ENCODE measurements at places on chromosomes 2 and 18.

DNA sequence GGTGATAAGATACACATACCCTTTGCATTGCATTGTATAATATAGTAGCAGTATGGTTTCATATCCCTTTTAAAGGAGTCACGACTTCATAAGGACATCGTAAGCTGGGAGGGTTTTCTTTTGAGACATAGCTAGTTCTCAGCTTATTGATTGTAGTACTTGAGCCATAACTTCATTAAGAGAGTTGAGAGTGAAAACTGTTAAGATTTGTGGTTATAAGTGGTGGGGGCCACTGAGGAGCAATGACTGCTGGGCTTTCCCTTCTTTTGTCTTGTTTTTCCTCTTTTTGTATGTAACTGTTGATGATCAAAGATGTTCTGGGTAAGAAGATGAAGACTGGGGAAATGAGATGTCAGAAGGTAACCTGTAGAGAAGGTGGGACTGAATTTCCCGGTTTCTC lies 11.0 kb downstream of the EIF5B start:
- DNase-seq, result no peak

DNA sequence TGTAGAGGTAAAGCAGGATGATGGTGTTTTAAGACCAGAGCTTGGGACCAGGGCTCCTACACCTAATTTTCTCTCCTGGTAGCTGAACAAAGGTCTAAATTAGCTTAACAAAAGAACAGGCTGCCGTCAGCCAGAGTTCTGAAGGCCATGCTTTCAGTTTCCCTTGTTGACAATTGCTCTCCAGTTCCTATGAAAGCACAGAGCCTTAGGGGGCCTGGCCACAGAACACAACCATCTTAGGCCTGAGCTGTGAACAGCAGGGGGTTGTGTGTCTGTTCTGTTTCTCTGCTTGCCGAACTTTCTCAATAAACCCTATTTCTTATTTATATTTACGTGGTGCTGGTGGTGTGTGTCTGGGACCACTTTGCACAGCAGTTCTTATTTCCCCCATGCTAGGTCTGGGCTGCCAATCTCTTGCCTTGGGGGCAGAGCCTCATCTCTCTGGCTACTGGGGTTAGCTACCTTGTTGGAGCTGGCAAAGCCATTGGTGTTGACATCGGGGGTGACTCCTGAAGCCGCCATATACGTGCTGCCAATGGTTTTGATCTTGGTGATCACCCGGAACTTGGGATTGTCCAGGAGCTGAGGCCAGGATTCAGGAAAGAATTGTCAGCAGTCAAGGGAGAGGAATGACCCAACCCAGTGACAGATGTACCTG lies 29.0 kb downstream of the CENPO start:
- no peak for DNase-seq

DNA sequence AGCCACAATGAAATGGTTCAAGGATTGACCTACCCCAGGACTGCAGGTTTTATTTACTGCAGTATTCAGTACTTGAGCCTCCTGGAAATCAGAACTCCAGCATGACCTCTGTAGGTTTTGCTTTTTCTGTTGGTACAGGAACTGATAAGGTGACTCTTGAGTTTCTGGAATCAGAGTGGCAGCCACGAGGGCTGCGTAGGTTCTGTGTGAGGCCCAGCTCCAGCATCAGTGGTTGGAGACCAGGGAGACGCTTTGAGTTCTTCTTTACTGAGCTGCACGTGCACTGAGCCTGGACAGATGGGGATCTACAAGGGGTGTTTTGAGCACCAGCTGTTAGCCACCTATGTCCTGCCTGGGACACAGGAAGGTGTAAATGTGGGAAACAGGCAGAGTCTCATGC lies 222.7 kb upstream of the EPAS1 start:
- DNase-seq, result no peak

DNA sequence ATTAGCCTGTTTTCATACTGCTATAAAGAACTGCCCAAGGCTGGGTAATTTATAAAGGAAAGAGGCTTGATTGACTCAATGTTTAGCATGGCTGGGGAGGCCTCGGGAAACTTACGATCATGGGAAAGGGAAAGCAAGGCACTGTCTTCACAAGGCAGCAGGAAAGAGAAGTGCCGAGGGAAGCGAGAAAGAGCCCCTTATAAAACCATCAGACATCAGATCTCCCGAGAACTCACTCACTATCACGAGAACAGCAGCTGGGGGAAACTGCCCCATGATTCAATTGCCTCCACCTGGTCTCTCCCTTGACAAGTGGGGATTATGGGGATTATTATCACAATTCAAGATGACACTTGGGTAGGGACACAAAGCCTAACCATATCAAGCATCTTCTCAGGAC lies 23.3 kb downstream of the RHOB start:
- no peak for DNase-seq

DNA sequence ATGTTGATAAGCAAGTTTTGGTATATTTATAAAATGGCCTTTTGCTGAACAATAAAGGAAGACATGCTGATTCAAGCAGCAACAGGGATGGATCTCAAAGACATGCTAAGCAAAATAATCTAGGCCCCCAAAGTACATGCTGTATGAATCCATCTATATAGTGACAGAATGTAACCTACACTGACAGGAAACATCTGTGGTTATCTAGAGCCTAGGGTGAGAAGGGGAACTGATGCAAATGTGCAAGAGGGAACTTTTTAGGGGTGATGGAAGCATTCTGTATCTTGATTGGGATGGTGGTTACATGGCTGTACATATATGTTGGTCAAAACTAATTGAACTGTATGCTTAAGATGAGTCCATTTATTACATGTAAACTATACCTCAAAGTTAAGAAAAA lies 24.2 kb downstream of the CNRIP1 start:
- DNase-seq, result no peak

DNA sequence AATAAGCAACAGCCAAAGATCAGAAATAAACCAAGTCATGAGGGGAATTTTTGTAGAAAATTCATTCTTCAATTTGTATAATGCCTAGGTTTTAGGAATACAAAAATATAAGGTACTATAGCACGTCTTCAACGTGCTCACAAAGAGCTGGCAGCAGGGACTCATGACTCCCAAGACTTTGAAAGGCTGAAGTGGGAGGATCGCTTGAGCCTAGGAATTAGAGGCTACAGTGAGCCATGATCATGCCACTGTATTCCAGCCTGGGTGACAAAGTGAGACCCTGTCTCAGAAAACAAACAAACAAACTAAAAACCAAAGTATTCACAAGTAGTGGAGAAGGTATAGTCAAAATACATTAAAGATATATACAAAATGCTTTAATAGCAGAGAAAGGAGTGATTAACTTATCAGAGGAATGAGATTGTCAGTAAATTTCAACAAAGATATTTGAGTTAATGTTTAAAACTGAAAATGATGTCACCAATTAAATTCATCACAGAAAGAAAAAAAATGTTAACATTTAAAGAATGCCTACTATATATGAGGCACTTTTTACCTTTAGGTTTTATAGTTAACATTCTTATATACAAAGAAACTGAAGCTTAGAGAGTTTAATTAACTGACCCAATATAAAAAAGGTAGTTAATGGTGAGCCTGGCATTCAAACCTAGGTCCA lies 3.2 kb downstream of the WDR33 start:
- DNase-seq, result no peak

GRCh38 chr18:61972389-61973264 lies 79.8 kb upstream of the RNF152 start:
- DNase-seq, result no peak

DNA sequence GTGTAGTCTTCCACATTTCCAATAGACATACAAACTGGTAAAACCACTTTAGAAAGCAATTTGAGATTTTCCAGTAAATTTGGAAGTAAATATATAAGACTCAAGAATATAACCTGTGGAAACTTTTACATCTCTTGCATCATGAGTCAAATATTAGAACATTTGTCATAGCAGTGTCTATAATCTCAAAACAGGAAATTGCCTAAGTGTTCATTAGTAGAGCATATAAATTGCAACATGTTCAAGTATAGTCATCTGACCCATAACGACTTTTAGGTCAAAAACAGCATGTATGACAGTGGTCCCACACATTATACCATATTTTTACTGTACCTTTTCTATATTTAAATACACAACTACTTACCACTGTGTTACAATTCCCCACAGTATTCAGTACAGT lies 555.9 kb upstream of the VRK2 start:
- no peak for DNase-seq

GRCh38 chr2:219042750-219043149 lies 1.4 kb upstream of the CFAP65 start:
- no peak for DNase-seq

DNA sequence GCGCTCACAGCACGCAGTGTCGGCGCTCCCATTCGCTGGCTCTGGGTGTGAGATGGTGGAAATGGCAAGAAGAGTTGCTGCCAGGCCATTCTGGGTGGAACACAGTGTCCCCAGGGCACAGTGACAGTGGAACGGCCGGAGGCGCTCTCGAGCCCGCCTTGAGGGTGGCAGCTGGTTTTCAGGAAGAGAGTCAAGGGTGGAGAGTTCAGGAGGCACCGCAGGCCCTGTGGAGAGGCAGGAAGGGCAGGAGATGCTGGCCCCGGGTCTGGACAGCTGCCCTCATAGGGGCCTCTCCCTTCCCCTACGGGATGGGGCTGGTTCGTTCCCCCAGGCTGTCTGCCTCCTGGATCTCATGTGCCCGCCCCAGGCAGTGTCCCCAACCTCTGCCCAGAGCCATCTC lies 12.5 kb downstream of the GPC1 start:
- no peak for DNase-seq

DNA sequence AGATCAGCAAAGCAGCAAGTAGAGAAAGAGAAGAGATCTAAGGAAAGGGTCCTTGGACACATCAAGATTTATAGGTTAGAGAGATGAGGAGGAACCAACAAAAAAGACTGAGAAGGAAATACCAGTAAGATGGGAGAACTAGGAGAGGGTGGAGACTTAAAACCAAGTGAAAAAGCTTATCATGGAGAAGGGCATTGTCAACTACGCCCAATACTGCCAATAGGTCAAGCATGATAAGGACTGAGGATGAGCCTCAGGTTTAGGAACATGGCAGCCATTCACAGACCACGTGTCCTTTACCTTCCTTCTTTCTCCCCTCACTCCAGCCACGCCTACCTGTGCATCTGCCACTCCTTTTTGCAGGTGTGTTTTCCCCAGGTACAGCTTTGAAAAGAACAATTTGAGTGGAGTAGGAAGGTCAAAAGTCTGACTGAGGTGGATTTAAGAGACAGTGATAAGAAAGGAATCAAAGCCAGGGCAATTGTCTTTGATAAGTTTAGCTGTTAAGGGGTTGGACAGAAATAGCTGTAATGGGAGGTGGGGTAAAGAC lies 238.7 kb downstream of the STK39 start:
- DNase-seq, result no peak

GRCh38 chr2:180980943-180981911 lies 822 bp downstream of the UBE2E3 start:
- no peak for DNase-seq

DNA sequence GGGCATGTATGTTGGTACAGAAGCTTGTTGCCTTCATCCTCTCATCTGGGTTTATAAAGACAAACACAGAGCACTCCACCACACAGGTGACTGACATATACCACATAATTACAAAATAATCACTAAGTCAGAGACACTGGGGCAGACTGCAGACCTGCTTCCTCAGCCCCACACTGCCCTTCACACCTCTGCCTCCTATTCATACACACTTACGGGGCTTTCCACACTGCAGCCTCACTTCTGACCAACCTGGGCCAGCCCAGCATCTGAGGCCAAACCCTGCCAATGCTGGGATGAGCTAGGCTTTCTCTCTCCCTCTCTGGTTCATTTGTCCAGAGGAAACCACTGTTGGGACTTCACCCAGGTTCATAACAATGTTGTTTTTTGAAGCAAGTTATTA lies 4.5 kb downstream of the EMX1 start:
- DNase-seq, result no peak

GRCh38 chr2:152132306-152132705 lies 33.5 kb upstream of the CACNB4 start:
- DNase-seq, result no peak

GRCh38 chr2:137185378-137186078 lies 420.2 kb downstream of the THSD7B start:
- no peak for DNase-seq

DNA sequence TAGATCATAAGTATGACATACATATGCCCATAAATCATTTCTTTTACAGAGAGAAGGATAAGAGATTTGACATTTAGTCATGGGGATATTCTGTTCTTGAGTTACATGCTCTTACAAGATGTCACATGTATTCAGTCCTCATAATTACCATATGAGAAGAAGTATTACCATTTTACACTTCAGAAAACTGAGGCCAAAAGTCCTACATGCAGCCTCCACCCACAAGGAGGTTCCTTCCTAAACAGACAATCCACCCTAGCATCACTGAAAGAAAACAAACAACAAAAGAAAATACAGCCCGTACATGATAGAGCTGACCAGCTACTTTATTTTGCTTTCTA lies 335.1 kb downstream of the SETBP1 start:
- no peak for DNase-seq

- DNase-seq, result no peak
Measured at GRCh38 chr2:60554074-60554645, 706 bp upstream of the BCL11A start.

DNA sequence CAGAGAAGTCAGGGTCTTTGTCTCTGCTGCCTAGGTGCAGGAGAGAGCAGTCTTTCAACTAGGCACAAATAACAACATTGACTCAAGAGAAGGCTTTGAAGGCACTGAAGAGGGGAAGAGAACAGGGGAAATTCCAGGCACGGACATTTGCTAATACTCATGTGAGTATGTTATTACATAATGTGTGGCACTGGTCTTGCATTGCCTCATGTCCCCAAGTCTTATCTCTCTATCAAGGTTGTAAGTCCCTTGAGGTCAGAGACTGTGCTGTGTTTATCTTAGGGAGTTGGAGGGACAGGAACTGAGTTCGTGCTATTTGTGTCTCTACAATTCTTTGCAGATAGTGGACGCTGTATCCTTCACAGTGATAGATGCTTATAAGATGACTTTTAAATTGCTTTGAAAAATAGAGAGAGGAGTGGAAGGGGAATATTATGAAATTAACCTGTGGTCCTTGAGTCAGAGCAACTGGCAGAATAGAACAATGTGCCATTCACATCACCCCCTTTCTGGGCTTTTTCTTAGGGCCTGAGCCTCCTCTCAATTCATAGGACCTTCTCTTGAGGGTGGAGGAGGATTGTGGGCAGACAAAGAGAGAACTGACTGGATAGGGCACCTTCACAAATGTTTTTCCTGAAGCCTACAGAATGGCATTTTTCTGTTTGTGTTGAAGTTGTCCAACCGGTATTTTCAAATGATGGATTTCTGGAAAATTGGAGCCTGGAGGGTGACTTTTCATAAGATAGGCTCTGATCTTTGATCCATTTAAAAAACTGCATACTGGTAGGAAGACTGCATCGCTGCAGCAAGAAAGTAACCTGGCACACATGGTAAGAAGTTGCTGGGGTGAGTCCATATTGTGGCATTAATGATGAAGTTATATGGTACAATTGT lies 96.6 kb upstream of the CXCR4 start:
- DNase-seq, result no peak

DNA sequence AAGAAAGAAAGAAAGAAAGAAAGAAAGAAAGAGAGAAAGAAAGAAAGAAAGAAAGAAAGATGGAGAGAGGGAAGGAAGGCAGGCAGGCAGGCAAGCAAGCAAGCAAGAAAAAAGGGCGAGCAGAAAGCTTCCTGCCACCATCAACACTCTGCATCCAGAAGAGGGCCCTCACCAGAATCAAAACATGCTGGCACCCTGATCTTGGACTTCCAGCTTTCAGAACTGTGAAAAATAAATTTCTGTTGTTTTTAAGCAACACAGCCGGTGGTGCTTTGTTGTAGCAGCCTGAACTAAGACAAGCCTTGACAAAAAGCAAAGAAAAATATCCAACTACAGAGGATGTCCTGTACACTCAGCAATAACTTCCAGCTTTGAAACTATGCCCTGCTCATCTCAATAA lies 401.7 kb downstream of the LRATD1 start:
- DNase-seq, result no peak

GRCh38 chr2:204880928-204881327 lies 335.7 kb downstream of the PARD3B start:
- DNase-seq, result no peak

GRCh38 chr2:128309280-128310093 lies 9.2 kb downstream of the HS6ST1 start:
- DNase-seq, result no peak

All from D721Med (cell line).